Ureter (tissue), 1 donor: ENCODE measurements at places on chromosomes 4 and X.

- no peak for DNase-seq
Measured at GRCh38 chr4:83780053-83780733, 244.3 kb downstream of the GPAT3 start.

DNA sequence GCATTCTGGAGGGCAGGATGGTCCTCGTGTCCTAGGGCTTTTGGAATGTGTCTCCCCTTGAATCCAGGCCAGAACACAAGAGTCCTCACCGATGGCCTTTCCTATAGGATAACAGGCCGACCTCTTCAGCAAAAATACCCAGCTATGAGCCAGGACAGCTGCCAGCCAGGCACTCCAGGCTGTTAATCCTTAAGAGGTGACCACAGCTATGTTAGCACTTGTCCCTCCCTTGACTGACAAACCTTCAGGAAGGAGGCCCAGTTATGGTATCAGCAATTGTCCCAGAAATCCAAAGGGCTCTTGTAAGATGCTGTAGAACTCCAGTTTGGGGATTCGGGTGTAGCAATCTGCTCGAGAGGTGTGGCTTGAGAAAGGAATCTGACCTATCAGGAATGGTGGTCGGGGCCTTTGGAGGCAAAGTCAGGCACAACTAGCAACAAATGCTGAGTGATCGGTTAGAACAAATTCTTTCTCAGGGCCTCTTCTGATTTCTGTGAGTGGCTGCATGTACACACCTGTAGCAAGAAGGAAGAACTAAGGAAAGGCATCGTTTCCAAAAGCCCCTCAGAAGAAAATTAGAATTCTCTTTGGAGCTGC is 54.6 kb downstream of the PTCHD1 start:
- DNase-seq = no peak

DNA sequence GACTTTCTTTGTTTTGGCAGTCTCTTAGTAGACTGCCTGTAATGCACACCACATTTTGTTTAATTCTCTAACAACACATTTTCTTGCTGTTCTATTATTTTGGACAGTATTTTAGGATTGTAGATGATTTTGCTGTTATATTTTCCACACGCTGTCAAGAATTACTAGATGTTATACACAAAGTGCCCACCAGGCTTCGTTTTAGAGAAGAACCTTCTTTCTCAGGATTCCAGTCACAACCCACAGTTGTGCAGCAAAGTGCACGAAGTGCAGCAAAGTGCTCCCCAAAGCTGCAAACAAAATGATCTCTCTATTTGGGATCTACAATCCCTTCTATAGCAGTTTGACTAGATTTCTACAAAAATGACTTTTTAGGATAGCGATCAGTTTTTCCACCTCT is 2.4 kb downstream of the ZNF141 start:
- no peak for DNase-seq

GRCh38 chr4:144174401-144175067 is 34.0 kb upstream of the GYPA start:
- DNase-seq = no peak

DNA sequence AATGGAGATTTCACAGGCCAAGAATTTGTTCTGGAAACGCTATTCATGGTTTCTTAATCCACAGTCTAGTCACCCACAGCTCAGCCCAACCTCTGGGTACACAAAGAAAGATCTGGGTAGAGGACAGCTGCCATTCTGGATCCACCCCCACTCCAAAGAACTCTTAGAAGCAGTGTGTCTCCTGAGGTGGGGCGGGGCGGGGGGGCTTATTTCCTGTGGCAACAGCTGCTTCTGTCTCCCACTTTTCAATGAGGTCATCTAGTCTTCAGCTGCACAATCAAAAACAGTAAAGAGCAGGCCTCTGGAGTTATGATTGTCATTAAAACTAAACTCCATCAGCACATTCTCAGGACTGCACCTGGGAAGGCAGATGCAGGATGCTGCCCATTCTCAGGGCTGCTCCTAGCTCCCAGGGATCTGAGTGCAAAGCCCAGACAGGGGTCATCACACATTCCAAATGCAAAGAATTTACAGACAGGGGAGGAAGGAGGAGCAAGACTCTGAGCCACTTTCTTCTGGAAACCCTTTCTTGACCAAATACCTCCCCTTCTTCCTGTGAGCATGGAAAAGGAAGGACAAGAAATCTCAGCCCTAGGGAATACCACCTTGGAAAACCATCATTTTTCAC is 207.3 kb downstream of the HS6ST2 start:
- no peak for DNase-seq

- DNase-seq = no peak
Measured at GRCh38 chrX:17323397-17323796, 51.6 kb upstream of the NHS start.

GRCh38 chr4:122797405-122798094 is 29.1 kb upstream of the FGF2 start:
- no peak for DNase-seq

DNA sequence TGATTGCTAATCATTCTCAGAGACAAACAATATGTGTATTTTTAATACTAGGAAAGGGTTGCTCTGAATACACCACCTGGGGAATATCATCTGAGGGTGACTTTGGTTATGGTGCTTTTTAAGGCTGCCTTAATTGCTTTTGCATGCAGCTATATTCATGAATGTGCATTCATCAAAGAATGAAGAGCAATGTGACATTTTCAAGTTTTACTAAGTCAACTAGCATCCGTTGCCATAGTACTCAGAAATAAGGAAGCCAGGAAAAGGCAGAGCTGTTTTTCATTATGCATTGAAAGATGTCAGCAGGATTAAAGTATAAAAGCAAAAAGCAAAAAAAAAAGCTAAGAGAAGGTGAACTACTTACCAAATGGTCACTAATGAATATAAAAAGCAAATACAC is 67.4 kb upstream of the PCDH18 start:
- DNase-seq = no peak

GRCh38 chr4:89837385-89837992 is 528 bp upstream of the SNCA start:
- DNase-seq = no peak

DNA sequence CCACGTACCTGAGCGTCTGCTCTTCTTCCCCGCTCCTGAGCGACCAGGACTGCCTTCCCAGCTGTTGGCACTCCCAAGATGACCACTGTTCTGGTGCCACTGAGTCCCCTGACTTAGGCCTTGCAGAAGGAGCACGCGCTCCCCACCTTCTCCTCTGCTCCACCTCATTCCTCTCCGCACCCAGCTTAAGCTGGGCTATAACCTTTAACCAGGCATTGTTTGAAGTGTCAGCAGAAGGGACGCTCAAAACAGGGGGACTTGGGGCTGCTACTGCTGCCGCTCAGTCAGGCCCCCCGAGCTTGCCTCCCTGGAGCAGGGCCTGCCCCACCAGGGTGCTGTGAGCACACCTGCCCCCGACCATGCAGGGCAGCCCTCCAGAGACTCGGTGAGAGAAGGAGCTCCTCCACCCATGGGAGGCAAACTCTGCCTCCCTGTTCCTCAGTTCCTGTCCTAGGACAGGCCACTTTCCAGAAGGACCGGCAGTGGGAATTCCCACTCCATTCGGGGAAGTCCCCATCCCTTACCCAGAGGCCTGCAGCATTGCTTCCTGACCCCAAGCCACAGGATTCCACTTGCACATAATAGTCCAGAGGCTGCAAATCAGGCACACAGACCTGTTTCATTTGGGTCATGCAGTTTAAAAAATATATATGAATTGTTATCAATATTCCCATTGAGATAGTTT is 99.7 kb upstream of the ENPP6 start:
- DNase-seq = peak; percentile 23

DNA sequence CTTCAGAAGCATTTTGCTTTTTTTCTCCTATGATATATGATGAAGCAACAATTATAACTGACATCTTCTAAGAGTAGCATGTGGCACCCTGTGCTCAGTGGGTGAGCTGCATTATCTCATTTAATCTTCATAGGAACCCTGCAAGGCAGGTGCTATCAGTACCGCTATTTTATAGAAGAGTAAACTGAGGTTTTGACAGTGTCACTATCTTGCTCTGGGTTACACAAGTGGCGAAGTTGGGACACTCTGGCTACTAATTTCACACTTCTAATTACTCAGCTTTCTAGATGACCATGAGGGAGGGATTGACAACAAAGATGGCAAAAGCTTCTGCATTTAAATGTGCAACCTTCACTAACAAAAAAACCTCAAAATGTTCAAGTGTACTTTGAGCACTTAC is 76.9 kb upstream of the CAMK2D start:
- DNase-seq = no peak

DNA sequence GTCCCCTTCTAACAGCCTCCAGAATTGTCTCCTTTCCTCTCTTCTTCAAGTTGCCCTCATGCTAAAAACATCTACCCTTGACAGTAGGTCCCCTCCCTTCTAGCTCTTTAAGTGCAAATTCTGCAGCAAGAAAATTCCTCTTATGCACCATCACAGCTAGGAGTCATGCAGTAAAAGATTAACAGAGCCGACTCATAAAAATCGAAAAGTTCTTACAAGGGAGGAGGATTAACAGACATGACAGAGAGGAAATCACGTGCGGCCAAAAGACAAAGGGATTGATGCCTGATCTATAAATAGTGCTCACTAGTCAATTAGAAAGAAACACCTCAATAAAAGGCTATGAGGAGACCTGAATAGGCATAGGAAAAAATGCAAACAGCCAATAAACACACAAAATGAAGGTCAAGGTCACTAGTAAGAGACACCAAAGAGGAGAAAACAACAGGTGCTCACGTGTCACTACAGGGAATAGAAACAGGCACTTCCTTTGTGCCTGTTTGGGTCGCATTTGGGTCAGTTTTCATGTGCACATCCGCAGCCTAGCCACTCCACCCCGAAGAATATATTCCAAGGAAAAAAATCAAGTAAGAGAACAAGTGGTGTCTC is 3.4 kb downstream of the RNF212 start:
- DNase-seq = no peak

- DNase-seq = no peak
Measured at GRCh38 chr4:118033148-118034052, 886 bp upstream of the NDST3 start.

- DNase-seq = no peak
Measured at GRCh38 chrX:123138473-123138872, 45.6 kb upstream of the GRIA3 start.

- DNase-seq = no peak
Measured at GRCh38 chrX:44503560-44503959, 39.1 kb downstream of the FUNDC1 start.

- DNase-seq = no peak
Measured at GRCh38 chrX:18871161-18871890, 112.6 kb downstream of the PHKA2 start.

GRCh38 chr4:145324161-145324560 is 143.8 kb upstream of the OTUD4 start:
- no peak for DNase-seq

GRCh38 chr4:75514949-75515612 is 808 bp downstream of the THAP6 start:
- DNase-seq = no peak
